ENCODE measurements at places on chromosomes 3 and 15.

- DNase-seq: peak; percentile 68
Measured at GRCh38 chr3:128794770-128795649, 69.0 kb downstream of the RAB7A start.

- no peak for DNase-seq
Measured at GRCh38 chr3:72306800-72307341, 521.9 kb upstream of the PROK2 start.

DNA sequence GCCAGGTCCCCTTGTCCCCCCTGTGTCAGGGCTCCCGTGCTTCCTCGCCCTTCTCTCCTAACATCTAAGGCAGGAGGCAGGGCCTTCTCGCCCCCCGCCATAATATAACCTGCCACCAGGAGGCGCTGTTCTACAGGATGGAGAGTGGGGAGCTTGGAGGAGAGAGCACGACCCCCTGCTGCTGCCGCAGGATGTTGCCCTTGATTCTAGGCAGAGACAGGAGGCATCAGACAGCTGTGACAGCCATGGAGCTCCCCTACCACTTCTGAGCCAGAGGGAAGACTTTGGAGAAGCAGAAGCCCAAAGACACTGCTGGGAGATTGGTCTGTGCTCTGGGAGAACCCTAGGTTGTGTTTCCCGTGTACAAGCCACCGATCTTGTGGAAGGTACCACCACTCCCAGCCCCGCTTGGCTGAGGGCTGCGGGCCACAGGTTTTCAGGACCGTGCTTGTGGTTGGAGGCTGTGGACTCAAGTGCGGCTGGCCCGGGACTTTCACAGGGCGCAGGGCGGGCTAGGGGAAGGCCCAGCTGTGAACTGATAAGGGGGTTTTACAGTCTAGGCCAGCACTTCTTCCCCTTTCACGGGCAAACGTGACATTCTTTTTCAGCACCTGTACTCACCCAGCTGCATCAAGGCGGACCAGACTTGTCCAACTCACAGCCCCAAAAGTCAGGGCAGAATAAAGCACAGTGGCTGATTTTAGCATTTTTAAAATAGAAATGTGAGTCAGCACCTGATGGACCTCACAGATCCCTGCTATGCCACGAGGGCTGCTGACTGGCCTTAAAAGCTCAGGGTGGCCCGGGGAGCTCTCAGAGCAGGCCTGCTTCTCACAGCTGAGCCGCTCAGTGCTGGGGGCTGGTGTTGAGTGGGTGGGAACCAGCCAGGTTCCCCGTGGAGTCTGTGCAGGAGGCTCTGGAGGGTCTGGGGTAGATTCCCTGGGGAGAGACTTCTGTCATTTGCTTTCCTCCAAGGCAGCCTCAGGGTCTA, 2.6 kb upstream of the TIGIT start:
- DNase-seq: peak; percentile 24

GRCh38 chr3:112124907-112125607, 8.0 kb downstream of the GCSAM start:
- no peak for DNase-seq

DNA sequence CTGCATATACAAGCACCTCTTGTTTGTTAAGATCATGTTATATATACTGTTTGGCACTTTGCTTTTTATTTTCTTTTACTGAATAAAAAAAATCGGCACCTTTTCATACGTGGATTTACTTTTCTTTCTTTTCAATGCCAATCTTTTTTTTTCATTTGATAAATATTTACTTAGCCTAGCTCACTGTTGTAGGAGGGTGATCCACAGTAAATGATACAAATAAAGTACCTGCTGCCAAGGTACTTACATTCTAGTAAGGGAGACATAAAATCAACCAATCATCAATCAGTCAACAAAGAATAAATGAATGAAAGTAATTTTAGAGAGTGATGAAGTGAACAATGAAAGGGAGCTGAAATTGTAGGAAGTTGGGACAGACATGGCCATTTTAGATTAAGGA, 18.3 kb downstream of the GNB5 start:
- no peak for DNase-seq

Measured in CD14-positive monocyte (primary cell).